Panc1 (cell line): ENCODE measurements at places on chromosomes 1 and 21. TPM values are rescaled to one million over a fixed set of nuclear protein-coding genes. Genes with fewer than 3 reads are reported as not detected.

The ACKR1 gene
- total RNA-seq = not detected

The KPRP gene
- not detected for total RNA-seq

The EPS8L3 gene
- total RNA-seq = not detected

The TMEM52 gene
- total RNA-seq = 2.5 TPM

The OR10J1 gene
- total RNA-seq = not detected

The NUDT4B gene
- 0.59 TPM for total RNA-seq

The SH2D2A gene
- total RNA-seq = 0.69 TPM

The LRRC7 gene
- not detected for total RNA-seq

The VAV3 gene
- total RNA-seq = 0.23 TPM

The RGS1 gene
- total RNA-seq = not detected

The TMEM200B gene
- total RNA-seq = 2.1 TPM

The SSX2IP gene
- 81.8 TPM for total RNA-seq

The SCAMP3 gene
- total RNA-seq = 200 TPM

The GBP4 gene
- 3.3 TPM for total RNA-seq

The ZNF695 gene
- total RNA-seq = 14.7 TPM

The KIAA0040 gene
- 0.31 TPM for total RNA-seq

The TNFRSF8 gene
- total RNA-seq = 0.13 TPM

The ZNF683 gene
- not detected for total RNA-seq

The ORC1 gene
- 14.3 TPM for total RNA-seq

The ELAPOR1 gene
- total RNA-seq = 0.28 TPM

The AIRE gene
- not detected for total RNA-seq

The KRTAP24-1 gene
- total RNA-seq = not detected

The ARTN gene
- 0.49 TPM for total RNA-seq

The FCRL6 gene
- not detected for total RNA-seq

The SEMA6C gene
- total RNA-seq = 5.7 TPM
